Stimulated activated CD8-positive, alpha-beta memory T cell treated with anti-CD3 and anti-CD28 coated beads, Interleukin-7, amount 100 ng/mL, for 1 hour (primary cell): ENCODE measurements at places on chromosomes 3 and 15.

DNA sequence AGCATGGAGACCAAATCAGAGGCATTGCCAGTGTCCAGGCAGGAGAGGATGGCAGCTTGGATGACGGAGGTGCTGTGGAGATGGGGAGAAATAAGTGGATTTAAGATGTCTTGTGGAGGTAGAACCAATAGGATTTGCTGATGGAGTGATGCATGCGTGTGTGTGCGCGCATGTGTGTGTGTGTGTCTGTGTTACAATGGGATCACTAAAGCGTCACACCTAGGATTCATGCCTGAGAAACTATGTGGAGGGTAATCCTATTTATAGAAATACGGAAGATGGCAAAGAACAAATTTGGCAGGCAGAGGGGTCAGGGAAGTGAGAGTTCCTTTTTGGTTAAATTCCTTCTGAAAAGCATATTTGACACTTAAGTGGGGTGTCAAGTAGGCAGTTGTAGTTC is 64.8 kb upstream of the ARL8B start:
- DNase-seq, result no peak

DNA sequence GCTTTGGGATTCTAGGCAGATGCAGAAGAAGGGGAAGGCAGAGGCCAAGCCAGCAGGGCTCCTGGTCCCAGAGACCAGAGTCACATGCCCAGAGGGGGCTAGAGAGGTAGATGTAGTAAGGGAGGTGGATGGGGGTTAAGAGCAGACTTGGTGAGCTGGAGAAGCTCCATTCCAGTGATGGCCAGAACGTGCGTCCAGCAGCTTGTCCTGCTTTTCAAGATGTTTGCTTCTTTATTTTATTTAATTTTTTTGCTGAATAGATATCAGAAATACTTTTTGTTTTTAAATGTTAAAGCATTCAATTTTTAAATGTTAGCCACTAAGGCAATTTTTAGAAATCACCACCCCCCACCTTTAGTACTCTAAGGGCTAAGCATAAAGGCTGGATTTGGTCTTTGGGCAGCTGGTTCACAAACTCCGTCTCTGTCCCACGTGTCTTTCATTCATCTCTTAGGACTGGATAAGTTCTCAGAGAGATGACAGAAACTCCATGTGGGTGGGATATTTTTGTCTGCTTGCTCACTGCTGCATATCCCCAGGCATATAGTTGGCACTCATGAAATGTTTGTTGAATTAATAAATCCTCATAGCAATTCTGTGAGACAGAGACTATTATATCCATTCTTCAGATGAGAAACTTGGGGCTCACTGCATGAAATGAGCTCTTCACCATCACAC is 6.7 kb downstream of the COLQ start:
- no peak for DNase-seq

- no peak for DNase-seq
These were observed 103.5 kb downstream of the SOX14 start for GRCh38 chr3:137867611-137868010.

DNA sequence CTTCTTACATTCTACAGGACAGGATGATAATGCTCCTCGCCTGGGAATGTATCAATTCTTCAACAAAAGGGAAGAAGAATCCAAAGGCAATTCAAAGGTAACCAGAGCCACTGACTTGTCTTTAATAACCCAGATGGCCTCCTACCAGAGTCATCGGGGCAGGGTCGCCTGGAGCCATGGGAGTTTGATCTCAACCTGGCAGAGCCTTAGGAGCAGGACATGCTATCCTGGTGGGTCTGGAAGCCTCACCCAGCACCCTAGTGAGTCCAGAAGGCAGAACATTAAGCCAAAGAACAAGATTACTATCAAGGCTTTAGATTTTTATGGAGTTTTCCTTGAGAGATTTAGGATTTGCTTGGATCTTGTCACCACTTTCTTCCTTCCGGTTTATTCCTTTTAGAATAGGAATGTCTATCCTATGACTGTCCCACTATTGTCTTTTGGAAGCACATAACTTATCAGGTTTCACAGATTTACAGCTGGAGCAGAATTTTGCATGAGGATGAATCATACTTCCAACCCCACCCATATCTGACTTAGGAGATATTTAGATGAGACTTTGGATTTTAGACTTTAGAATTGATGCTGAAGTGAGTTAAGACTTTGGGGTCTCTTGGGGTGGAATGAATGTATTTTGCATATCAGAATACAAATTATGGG is 330.3 kb upstream of the GOLIM4 start:
- DNase-seq, result no peak

GRCh38 chr15:49589030-49589429 is 31.6 kb downstream of the FAM227B start:
- DNase-seq, result no peak

- DNase-seq, result peak; percentile 18
These were observed 513 bp downstream of the CLASP2 start for GRCh38 chr3:33717616-33717865.

GRCh38 chr3:61530355-61530754 is 31.0 kb upstream of the PTPRG start:
- no peak for DNase-seq

DNA sequence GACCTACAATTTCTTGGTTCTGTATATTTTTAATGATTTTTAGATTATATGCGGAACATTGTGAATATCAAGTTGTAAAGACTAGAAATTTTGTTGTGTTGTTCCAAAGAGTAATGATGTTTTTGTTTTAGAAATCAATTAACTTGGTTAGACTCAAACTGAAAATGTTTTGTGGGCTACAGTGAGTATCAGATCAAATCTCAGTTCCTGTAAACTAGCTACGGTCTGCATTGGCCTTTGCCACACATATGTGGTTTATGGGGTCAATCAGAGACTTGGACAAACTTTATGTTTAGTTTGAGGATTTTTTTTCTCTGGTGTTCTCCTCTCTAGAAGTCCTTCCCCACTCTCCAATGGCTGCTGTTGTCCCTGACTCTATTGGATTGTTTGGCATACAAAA is 308.0 kb upstream of the THRB start:
- no peak for DNase-seq

DNA sequence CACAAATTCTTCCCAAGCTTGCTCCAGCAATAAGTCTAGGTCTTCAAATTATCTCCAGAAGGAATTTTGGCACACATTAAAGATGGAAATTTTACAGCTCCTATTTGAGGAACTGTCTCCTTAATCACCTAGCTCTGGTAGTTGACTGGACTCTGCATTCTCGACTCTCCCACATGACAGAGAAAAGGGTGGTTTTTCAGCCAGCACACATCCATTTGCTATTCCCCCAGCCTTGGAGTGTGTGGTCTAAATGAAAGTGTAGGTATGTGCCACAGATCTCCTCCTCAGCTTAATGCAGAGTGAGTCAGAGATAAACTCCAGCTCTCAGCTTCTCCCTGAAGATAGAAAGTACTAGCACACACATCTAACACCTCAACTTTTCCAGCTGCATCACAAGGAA is 62.2 kb upstream of the ALCAM start:
- no peak for DNase-seq

DNA sequence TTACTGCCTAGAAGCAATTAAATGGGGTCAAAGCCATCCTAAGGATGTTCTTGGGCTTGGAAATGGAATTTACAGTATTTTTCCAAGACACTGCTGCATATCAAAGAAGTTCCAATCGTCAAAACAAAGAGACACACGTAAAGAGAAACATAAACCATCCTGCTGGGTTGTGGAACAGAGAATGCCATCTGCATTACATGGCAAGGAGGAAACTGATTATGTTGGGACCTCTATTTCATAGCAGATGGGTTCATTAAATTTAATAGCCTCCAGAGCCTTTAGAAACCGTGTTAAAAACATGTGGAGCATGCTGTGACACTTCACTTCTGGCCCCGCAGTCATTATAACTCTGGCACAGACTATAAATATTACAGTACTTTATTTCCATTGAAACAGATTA is 154.6 kb downstream of the LRTM1 start:
- DNase-seq, result no peak

GRCh38 chr15:69575387-69575786 is 122.8 kb downstream of the RPLP1 start:
- no peak for DNase-seq
